HFFc6 (cell line): ENCODE measurements at places on chromosomes 12 and 14. TPM values are rescaled to one million over a fixed set of nuclear protein-coding genes. Genes with fewer than 3 reads are reported as not detected.

The SIX6 gene
- not detected in 3 replicates for total RNA-seq

The PRR4 gene
- 0.81 to 1.3 TPM in 2 of 3 replicates, not detected in the other for total RNA-seq

The GLIPR1L1 gene
- total RNA-seq = not detected in 3 replicates

The KLRC4 gene
- not detected in 3 replicates for total RNA-seq

The GLS2 gene
- not detected in 3 replicates for total RNA-seq

The AHNAK2 gene
- total RNA-seq = 49.7 to 73.4 TPM (median 50.9 TPM) in 3 replicates

The C12orf54 gene
- not detected in 3 replicates for total RNA-seq

The PARPBP gene
- total RNA-seq = 7.1 to 13.3 TPM (median 12.6 TPM) in 3 replicates

The GYS2 gene
- total RNA-seq = not detected in 3 replicates

The INHBE gene
- not detected in 2 replicates for total RNA-seq

The SLC5A8 gene
- total RNA-seq = not detected in 3 replicates

The CSAD gene
- 12.9 to 19.3 TPM (median 15.8 TPM) in 3 replicates for total RNA-seq

The NRIP2 gene
- not detected in 3 replicates for total RNA-seq

The FLRT2 gene
- 37.5 to 69.0 TPM (median 59.2 TPM) in 3 replicates for total RNA-seq

The FBXO21 gene
- 33.3 and 33.6 TPM in 2 replicates for total RNA-seq

The TIMM9 gene
- total RNA-seq = 28.9 and 36.0 TPM in 2 replicates

The LRTM2 gene
- total RNA-seq = not detected in 3 replicates

The TTC5 gene
- total RNA-seq = 20.3 to 27.1 TPM (median 25.4 TPM) in 3 replicates

The TSPAN8 gene
- not detected in 3 replicates for total RNA-seq

The PTPRO gene
- 0.09 to 0.35 TPM in 2 of 3 replicates, not detected in the other for total RNA-seq

The TC2N gene
- 0.17 to 0.55 TPM (median 0.51 TPM) in 3 replicates for total RNA-seq

The LRRK2 gene
- 0.28 to 0.87 TPM (median 0.55 TPM) in 3 replicates for total RNA-seq

The RBP5 gene
- not detected in 3 replicates for total RNA-seq

The DDX54 gene
- total RNA-seq = 45.9 to 61.6 TPM (median 60.9 TPM) in 3 replicates

The CCDC175 gene
- total RNA-seq = not detected in 3 replicates

The SYCP3 gene
- not detected in 3 replicates for total RNA-seq

The FAM234B gene
- 3.2 to 4.6 TPM (median 4.5 TPM) in 3 replicates for total RNA-seq

The PLCZ1 gene
- total RNA-seq = not detected in 3 replicates

The RNU4-1 gene
- 1,512 to 2,301 TPM (median 1,906 TPM) in 3 replicates for total RNA-seq

The PIK3C2G gene
- total RNA-seq = not detected in 3 replicates

The ADAM21 gene
- 0.29 to 0.69 TPM (median 0.69 TPM) in 3 replicates for total RNA-seq

The HHIPL1 gene
- total RNA-seq = 1.2 and 2.5 TPM in 2 replicates
